ENCODE measurements at places on chromosomes 2 and 18.

DNA sequence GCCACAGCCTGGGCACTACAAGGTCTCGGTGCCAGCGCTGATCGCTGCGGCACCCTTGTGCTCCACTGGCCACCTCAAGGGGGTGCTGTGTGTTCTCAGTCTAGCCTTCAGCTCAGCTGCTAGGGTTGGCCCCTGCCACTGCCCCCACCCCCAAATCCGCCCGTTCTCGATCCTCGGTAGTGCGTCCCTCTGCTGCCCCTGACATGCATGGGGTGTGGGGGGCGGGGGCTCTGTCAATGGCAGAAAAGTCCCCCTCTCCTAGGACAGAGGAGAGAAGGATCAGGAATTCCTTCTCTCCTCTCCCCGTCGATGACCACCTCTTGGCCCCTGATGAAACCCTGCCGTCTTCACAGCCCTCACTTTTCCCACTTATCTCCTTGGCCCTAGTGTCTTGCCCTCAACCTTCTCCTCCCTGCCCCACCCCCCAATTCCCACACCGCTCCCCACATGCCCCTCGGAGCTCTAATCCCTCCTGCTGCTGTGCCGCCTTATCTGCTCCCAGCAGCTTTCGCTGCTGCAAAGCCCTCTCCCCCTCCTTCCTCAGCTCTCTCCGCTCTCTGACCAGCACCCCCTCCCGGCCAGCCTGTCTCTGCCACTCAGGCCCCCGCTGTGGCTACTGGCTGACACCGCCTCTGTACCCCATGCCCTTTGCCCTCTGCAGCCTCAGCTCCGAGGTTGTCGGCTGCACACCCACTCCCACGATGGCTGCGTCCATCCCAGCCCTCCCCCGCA, 4.3 kb upstream of the ASIC4 start:
- DNase-seq = no peak

DNA sequence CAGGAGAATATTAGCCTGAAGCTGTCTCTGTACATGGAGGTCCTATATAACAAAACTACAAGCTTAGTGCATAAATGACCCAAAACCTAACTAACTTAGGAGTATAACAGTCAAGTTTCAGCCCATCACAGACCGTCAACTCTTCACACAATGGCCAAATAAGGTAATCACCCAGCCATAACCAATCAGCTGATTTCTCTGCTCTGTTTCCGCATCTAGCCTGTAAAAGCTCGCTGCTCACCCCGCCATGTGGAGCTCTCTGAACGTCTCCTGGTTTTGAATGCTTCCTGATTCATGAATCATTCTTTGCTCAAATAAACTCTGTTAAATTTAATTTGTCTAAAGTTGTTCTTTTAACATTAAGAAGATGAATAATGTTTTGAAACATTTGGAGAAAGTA, 593.6 kb downstream of the TMX3 start:
- no peak for DNase-seq

- no peak for DNase-seq
Observed at GRCh38 chr2:123916531-123916930, 108.6 kb upstream of the CNTNAP5 start.

DNA sequence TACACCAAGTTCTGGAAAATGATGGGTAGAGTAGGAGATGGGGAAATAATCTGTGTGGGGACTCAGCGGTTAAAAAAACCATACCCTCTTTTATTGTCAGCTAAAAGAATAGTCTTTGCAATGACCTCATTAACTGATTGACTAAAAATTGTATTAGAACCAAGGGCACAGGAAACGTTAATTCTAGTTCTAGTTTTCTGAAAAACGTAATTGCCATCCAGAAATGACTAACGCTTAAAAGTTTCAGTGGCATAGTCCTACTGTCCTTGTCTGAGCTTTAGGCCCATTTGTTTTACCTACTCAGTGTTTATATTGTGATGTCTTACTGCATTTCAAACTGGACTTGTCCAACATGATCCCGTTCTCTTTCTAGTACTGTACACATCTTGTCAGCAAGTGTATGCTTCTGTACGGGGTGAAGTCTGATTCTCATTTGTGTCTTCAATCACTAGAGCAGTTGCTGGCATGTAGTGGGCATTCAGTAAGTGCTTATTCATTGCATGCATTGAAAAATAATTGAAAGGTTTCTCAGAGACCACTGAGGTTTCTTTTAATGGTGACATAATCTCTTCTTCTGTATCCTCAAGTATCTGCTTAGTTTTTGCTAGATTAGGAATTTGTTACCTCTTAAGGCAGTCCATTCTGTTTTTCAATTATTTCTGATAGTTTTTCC, 81.5 kb downstream of the ZNF407 start:
- DNase-seq = no peak

- DNase-seq = no peak
Observed at GRCh38 chr2:61736953-61737352, 116.9 kb downstream of the FAM161A start.
